ENCODE measurements at places on chromosomes 1 and 21. TPM values are rescaled to one million over a fixed set of nuclear protein-coding genes. Genes with fewer than 3 reads are reported as not detected.
A peak's percentile ranks its signal among the peaks of the same experiment; 100 is the strongest.

- H3K4me1 ChIP-seq = no peaks in the 10 kb centered on the region
- no peaks in the 10 kb centered on the region for H3K27me3 ChIP-seq
- no peak overlapping the region for H3K4me3 ChIP-seq
- no peak overlapping the region for H3K27ac ChIP-seq
- DNase-seq = peak; percentile 45
Measured at GRCh38 chr1:19179597-19180264, 30.3 kb downstream of the UBR4 start.

DNA sequence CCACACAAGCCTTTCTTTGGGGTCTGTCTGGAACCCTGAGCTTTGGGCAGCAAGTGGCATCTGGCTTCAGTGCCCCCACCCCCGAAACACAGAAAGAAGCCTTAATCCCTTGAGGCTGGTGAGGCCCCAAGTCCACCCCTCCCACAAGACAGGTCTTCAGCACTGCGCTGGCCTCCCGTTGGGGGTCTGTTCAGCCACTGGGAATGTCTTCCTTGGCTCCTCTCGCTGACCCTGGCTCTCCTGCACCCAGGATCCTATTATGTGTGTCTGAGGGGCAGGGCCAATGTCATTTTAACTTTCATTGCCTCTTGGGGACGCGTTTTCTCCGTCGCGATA lies 26.9 kb downstream of the ATP8B2 start:
- H3K27me3 ChIP-seq = no peaks in the 10 kb centered on the region
- H3K4me1 ChIP-seq = peaks cover 11% of the 10 kb centered on the region
- H3K36me3 ChIP-seq = peaks cover 13% of the 10 kb centered on the region
- DNase-seq = no peak

GRCh38 chr1:61477301-61477700 lies 247.6 kb downstream of the TM2D1 start:
- no peaks in the 10 kb centered on the region for H3K4me1 ChIP-seq
- DNase-seq = no peak
- no peak overlapping the region for H3K27ac ChIP-seq
- H3K27me3 ChIP-seq = no peaks in the 10 kb centered on the region
- H3K4me3 ChIP-seq = no peak overlapping the region
- H3K36me3 ChIP-seq = no peaks in the 10 kb centered on the region

GRCh38 chr1:58156124-58156468 lies 390.4 kb downstream of the OMA1 start:
- H3K27ac ChIP-seq = no peak overlapping the region
- H3K4me3 ChIP-seq = no peak overlapping the region
- H3K4me1 ChIP-seq = no peaks in the 10 kb centered on the region
- H3K36me3 ChIP-seq = no peaks in the 10 kb centered on the region
- no peaks in the 10 kb centered on the region for H3K27me3 ChIP-seq
- DNase-seq = no peak

DNA sequence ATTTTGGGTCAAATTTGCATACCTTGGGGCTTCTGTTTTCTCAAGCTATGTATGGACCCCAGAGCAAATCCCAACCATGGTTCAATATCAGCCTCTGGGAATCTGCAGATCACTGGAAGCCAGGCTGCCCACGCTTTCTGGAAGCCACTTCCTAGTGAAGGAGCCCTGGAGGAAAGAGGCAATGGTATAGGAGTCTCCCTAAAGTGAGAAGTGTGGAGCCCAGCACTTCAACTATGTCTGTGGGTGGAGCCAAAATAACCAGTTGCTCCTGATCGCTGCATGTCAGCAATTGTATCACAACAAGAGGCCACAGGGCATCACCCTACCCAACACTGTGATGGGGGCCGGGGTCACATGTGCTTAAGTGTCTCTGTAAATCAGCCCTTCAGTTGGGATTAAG lies 26.9 kb downstream of the ETS2 start:
- DNase-seq = no peak
- no peaks in the 10 kb centered on the region for H3K27me3 ChIP-seq
- H3K4me3 ChIP-seq = no peak overlapping the region
- H3K27ac ChIP-seq = no peak overlapping the region

DNA sequence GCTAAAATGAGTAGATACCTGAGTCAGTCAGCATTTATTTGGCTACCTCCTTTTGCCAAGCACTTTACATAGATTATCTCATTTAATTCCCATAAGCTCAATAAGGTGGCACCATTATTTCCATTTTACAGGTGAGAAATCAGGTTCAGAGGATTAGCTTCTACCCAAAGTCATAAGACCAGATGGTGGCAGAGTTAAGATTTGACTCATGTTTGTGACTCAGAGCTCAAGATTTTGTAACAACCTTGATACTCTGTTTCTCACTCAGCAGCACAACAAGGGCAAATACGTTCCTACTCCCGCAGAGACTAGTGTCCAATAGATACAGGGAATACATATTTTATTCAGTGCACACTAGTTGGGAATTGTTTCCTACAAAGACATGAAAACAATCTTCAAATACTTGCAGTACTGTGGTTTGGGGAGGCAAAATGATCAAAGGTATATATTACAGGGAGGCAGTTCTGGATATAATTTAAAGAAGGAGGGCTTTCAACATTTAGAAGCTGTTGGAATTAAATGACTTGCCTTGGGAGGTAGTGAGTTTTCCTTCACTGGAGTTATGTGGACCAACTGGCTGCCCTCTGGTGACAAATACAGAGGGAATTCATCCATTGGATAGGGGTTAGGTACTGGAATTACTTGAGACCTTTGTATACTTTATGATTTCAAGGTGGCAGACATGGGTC lies 3.6 kb downstream of the LEPR start:
- H3K27ac ChIP-seq = no peak overlapping the region
- H3K36me3 ChIP-seq = peaks cover 21% of the 10 kb centered on the region
- H3K4me3 ChIP-seq = no peak overlapping the region
- no peaks in the 10 kb centered on the region for H3K27me3 ChIP-seq
- H3K4me1 ChIP-seq = peaks cover 8% of the 10 kb centered on the region

GRCh38 chr1:19312782-19313635 lies 883 bp downstream of the SLC66A1 start:
- H3K4me1 ChIP-seq = peaks cover 6% of the 10 kb centered on the region
- H3K27ac ChIP-seq = peak overlapping the region; percentile 88
- peaks cover 2% of the 10 kb centered on the region for H3K36me3 ChIP-seq
- H3K27me3 ChIP-seq = no peaks in the 10 kb centered on the region
- H3K4me3 ChIP-seq = peak overlapping the region; percentile 89
- no peak for DNase-seq

- H3K4me1 ChIP-seq = no peaks in the 10 kb centered on the region
- H3K27ac ChIP-seq = no peak overlapping the region
- no peak overlapping the region for H3K4me3 ChIP-seq
- H3K36me3 ChIP-seq = no peaks in the 10 kb centered on the region
Measured at GRCh38 chr1:59005491-59006288, 221.8 kb upstream of the JUN start.

GRCh38 chr1:162688521-162688920 lies 56.3 kb downstream of the DDR2 start:
- H3K36me3 ChIP-seq = no peaks in the 10 kb centered on the region
- DNase-seq = no peak
- H3K4me1 ChIP-seq = peaks cover 16% of the 10 kb centered on the region

- no peak for DNase-seq
- H3K4me3 ChIP-seq = no peak overlapping the region
- H3K36me3 ChIP-seq = no peaks in the 10 kb centered on the region
- no peaks in the 10 kb centered on the region for H3K27me3 ChIP-seq
Measured at GRCh38 chr1:221945669-221946068, 203.8 kb upstream of the DUSP10 start.

- peak; percentile 37 for DNase-seq
- H3K27ac ChIP-seq = peak overlapping the region; percentile 99
- peak overlapping the region; percentile 86 for H3K4me3 ChIP-seq
- no peaks in the 10 kb centered on the region for H3K27me3 ChIP-seq
- no peaks in the 10 kb centered on the region for H3K36me3 ChIP-seq
- peaks cover 6% of the 10 kb centered on the region for H3K4me1 ChIP-seq
Measured at GRCh38 chr1:26696654-26697430, 1.0 kb downstream of the ARID1A start.

SLFNL1 gene
- total RNA-seq = 9.2 TPM

- DNase-seq = peak; percentile 66
- H3K27ac ChIP-seq = no peak overlapping the region
- H3K4me3 ChIP-seq = no peak overlapping the region
- H3K27me3 ChIP-seq = no peaks in the 10 kb centered on the region
- no peaks in the 10 kb centered on the region for H3K36me3 ChIP-seq
Measured at GRCh38 chr1:198007687-198008607, 90.8 kb downstream of the LHX9 start.

RALGPS2 gene
- total RNA-seq = 33.2 TPM

- no peak overlapping the region for H3K27ac ChIP-seq
- no peaks in the 10 kb centered on the region for H3K27me3 ChIP-seq
- no peak overlapping the region for H3K4me3 ChIP-seq
Measured at GRCh38 chr1:52707927-52708655, 9.9 kb upstream of the COA7 start.

DNA sequence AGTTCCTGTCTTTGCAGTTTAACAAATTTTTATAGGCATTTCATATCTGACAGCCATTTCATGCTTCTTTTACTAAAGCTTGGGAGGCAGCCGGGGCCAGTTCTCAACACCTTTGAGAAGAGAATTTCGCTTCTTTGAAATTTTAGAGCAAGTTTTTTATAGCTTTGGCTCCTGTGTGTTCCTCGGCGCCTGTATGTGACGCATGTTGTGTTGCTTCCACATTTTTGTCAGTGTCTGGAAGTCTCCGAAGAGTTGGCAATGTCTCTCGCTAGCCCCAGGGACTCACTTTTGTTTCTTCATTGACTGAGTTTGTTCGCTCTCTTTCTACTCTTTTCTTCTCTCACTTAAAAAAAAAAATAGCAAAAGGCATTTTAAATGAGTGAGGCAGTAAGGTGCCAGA lies 386.9 kb upstream of the PLXNA2 start:
- no peaks in the 10 kb centered on the region for H3K4me1 ChIP-seq
- H3K36me3 ChIP-seq = no peaks in the 10 kb centered on the region
- DNase-seq = peak; percentile 16
- no peak overlapping the region for H3K4me3 ChIP-seq
- H3K27me3 ChIP-seq = no peaks in the 10 kb centered on the region

GRCh38 chr1:109527846-109528695 lies 11.6 kb upstream of the GPR61 start:
- no peaks in the 10 kb centered on the region for H3K27me3 ChIP-seq
- H3K4me3 ChIP-seq = no peak overlapping the region
- no peak for DNase-seq
- peaks cover 12% of the 10 kb centered on the region for H3K4me1 ChIP-seq
- H3K27ac ChIP-seq = no peak overlapping the region
- H3K36me3 ChIP-seq = no peaks in the 10 kb centered on the region

DNA sequence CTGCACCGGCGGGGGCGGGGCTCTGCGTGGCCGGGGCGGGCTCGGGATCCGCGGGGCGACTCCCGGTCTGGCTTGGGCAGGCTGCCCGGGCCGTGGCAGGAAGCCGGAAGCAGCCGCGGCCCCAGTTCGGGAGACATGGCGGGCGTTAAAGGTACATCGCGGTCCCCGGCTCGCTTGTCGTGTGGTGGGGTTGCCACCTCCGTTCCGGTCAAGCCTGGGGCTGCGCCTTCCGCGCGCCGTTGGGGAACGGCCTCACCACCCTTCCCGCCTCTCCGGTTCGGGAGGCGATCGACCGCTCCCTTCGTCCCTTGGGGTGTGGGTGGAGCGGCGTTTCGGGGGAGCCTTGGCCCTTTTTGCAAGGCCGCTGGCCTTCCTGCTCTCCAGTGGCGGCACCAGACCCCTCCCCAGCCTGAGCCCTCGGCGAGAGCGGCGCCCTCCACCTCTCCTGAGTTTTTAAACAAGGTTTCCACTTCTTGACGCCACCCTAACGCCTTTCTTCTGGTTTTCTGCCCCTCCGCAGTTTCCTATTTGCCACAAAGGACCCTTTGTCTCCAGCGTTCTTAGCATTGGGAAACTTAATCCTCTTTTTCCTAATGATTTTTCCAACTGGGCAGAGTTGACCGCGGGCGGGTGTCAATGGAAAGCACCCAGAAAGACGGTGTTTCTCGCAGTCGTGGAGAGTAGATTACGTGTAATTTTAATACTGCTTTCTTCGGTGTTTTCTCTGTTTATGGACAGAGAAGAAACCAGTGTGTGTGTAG lies at the start of the genes LEPR and LEPROT:
LEPR (plus strand) TSS at position 79 of the 761 bp plus-strand sequence. CDS start 144,898 bp downstream, outside the sequence.
LEPROT (plus strand) TSS at position 79 of the 761 bp plus-strand sequence; CDS start at position 136, 57 bp downstream.
- peak within 1 kb of the TSS; percentile 81 for H3K4me3 ChIP-seq
- H3K4me1 ChIP-seq = peaks cover 8% of the 10 kb centered on the region
- H3K36me3 ChIP-seq = peaks cover 8% of the 10 kb centered on the region

GRCh38 chr1:61956016-61956645 lies 213.9 kb downstream of the PATJ start:
- no peak overlapping the region for H3K27ac ChIP-seq
- no peaks in the 10 kb centered on the region for H3K36me3 ChIP-seq
- DNase-seq = no peak
- H3K4me3 ChIP-seq = no peak overlapping the region

DNA sequence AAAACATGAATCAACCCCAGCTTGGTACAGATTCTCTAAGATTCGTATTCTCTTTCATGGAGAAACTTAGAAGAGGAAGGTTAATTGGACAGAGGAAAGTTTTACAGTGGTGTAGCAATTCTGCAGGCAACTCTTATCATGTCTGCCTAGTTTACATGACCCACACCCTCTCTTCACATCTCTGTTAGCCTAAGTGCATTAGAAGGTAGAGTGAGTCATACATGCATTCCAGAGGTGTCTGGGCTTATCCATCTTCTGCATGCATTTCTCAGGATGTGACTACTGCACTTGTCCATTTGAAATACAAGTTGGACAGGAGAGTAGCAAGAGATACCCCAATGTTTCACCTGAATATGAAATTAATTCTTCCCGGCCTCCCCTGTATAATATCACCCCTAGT lies 578.4 kb upstream of the NCAM2 start:
- H3K27me3 ChIP-seq = no peaks in the 10 kb centered on the region
- DNase-seq = no peak
- no peak overlapping the region for H3K27ac ChIP-seq
- no peak overlapping the region for H3K4me3 ChIP-seq
- no peaks in the 10 kb centered on the region for H3K36me3 ChIP-seq
- H3K4me1 ChIP-seq = no peaks in the 10 kb centered on the region

USP48 gene
- total RNA-seq = 47.2 TPM

DNA sequence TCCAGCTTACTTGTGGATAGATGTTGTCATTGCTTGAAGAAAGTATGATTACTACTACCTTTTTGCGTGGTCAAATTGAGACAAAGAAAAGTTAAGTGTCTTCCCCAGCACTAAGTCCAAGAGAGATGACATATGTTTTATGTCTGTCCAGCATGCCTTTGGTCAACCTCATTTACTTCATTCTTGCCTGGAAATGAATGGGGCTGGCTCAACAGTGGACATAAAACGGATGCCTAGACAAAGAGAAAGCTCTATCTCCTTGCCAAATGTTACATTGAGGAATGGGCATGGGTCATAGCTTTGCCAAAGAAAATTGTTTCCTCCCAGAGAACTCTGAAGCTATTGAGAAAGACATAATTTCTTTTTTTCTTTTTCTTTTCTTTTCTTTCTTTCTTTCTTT lies 82.4 kb upstream of the PLPPR4 start:
- H3K27ac ChIP-seq = no peak overlapping the region
- no peaks in the 10 kb centered on the region for H3K4me1 ChIP-seq
- H3K36me3 ChIP-seq = no peaks in the 10 kb centered on the region
- H3K27me3 ChIP-seq = no peaks in the 10 kb centered on the region

LCA5L gene
- 4.4 TPM for total RNA-seq

GRCh38 chr1:232378266-232379062 lies 251.5 kb downstream of the SIPA1L2 start:
- peak; percentile 26 for DNase-seq
- no peak overlapping the region for H3K4me3 ChIP-seq
- no peak overlapping the region for H3K27ac ChIP-seq
